Skin of body (tissue), 3 donors: ENCODE measurements at places on chromosomes 7 and 10.

GRCh38 chr7:76332078-76332477 lies 26.7 kb downstream of the YWHAG start:
- no peak for DNase-seq

- no peak for DNase-seq
Observed at GRCh38 chr7:25803117-25803887, 348.7 kb upstream of the NFE2L3 start.

GRCh38 chr7:139791316-139791715 lies 13.5 kb upstream of the HIPK2 start:
- no peak for DNase-seq

DNA sequence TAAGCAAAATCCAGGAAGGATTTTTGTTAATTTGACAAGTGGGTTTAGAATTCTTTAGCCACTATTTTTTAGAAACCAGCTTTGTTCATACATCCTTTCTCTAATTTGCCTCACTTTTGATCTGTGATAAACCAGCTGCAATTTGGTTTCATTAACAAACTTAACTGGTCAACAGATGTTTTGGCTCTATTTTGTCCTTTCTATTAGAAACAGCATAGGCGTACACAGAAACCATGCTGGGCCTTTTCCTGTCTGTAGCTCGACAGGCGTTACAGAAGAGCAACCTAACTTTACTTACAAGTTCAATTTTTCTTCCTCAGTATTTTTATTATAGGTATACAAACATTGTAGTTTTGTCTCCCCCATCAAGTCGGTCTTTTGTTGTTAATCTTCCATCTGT lies 28.2 kb downstream of the KAT6B start:
- DNase-seq: peak; percentile 19

- DNase-seq: no peak
Observed at GRCh38 chr10:22003964-22004281, 393 bp upstream of the DNAJC1 start.
